Fibroblast of villous mesenchyme (primary cell): ENCODE measurements at places on chromosomes 1 and 21.

- peak; percentile 56 for DNase-seq
These were observed 210.0 kb upstream of the FOXD3 start for GRCh38 chr1:63112155-63112900.

- DNase-seq: no peak
These were observed 13.4 kb downstream of the SH2D2A start for GRCh38 chr1:156803086-156803851.

GRCh38 chr21:36245115-36245514 is 74.9 kb upstream of the MORC3 start:
- DNase-seq: no peak

DNA sequence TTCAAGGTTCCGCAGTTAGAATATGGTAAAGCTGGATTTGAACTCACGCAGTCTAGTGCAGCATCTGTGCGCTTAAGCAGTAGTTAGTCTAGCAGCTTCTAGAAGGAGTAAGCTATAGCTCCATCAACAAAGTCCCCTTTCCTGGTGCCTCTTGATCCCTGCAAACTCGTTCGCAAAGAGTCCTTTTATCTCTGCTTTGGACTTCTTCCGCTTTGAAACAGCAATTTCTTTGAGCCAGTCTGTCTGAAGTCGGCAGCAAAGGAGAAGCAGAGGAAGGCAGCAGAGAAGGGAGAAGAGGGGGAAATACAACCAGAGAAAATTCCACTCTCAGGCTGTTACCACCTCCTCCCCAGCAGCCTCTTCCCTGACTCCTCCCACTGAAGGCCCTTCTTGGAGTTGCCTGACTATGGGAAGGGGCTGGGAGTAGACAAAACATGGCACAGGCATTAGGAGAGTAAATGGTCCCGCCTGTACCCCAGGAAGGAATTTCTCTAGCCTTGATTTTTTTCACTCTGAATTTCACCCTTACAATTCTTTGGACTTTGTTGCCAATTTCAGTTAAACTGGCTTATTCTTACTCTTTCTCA is 25.9 kb downstream of the HSD3B2 start:
- DNase-seq: no peak

DNA sequence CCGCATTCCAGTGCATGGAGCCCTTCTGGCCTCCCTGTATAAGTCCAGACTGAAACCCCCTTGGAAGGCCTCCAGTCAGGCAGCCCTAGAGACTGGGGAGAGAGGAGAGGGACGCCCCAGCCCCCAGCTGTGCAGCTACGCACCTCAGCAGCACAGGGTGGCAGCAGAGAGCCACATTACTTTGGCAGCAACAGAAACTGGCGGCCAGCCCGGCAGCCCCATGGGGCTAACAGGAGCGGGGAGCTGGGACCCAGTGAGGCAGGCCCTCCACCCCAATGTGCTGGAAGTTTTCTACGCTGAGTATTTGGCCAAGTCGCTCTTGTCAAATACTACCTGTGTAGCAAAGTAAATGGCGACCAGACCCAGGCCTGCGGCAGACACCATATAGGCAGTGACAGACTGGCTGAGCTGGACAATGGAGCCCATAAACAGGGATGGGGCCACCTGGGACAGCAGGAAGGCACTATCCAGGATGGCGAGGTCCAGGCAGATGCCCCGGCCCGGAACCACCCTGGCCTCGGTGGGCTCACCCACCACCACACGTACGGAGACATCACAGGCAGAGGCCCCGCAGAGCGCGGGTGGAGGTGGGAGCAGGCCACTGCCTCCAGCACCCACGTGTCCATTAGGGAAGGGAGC is 21.2 kb downstream of the SLC45A3 start:
- DNase-seq: peak; percentile 59

DNA sequence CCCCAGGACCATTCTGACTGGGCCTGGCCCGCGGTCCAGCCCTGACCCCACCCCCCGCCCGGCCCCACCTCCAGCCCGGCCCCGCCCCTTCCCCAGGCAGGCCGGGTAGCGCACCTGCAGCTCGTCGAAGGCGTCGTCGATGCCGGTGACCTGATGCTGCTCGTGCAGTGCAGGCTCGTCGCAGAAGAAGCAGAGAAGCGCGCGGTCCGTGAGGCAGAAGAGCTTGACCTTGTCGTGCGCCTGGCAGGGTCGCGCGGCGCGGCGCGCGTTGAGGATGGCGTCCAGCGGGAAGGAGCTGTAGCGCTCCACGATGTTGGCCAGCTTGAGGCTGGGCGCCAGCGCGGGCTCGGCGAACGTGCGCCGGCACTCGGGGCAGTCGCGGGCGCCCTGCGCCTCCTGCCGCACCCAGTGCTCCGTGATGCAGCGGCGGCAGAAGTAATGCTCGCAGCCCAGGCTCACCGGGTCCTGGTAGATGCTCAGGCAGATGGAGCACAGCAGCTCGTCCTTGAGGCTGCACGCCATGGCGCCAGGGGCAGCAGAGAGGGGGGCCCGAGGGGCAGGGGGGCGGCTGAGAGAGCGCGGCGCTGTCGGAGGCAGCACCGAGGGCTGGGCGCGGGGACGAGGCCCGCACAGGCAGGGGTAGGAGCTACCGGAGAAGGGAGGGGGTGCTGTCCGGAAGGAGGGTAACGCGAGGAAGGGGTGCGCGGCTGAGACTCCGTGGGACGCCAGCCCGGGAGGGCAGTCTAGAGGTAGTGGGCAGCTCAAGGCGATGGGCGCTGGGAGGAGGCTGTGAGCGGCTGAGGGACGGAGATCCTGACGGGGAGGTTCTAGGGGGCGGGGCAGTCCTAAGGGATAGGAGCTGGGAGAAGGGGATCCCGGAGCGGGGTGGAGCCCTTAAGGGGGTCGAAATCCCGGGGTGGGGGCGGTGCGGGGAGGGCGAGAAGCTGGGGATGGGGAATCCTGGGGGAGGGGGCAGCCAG is 642 bp downstream of the TRIM62 start:
- DNase-seq: peak; percentile 40

GRCh38 chr1:207218512-207219362 is 102.7 kb upstream of the CD55 start:
- DNase-seq: no peak

GRCh38 chr1:11990303-11991032 is 10.2 kb downstream of the MFN2 start:
- DNase-seq: no peak

- DNase-seq: no peak
These were observed 25.9 kb downstream of the CYP2J2 start for GRCh38 chr1:59900640-59901039.

- no peak for DNase-seq
These were observed 35.5 kb upstream of the PARP1 start for GRCh38 chr1:226443439-226443838.

GRCh38 chr1:40299366-40300248 is 17.5 kb downstream of the COL9A2 start:
- DNase-seq: no peak
